ENCODE measurements at places on chromosomes 7 and 10. TPM values are rescaled to one million over a fixed set of nuclear protein-coding genes. Genes with fewer than 3 reads are reported as not detected.

MYH16 gene
- under 0.01 TPM for total RNA-seq

CALML3 gene
- total RNA-seq = 704 TPM

NPY4R gene
- total RNA-seq = not detected

MBL2 gene
- total RNA-seq = not detected

HYAL4 gene
- total RNA-seq = 2.2 TPM

- peak; percentile 71 for DNase-seq
Measured at GRCh38 chr7:48109848-48110663, 21.0 kb downstream of the UPP1 start.

GRCh38 chr10:18647945-18648344, 3.4 kb downstream of the NSUN6 start:
- no peak for DNase-seq

DNA sequence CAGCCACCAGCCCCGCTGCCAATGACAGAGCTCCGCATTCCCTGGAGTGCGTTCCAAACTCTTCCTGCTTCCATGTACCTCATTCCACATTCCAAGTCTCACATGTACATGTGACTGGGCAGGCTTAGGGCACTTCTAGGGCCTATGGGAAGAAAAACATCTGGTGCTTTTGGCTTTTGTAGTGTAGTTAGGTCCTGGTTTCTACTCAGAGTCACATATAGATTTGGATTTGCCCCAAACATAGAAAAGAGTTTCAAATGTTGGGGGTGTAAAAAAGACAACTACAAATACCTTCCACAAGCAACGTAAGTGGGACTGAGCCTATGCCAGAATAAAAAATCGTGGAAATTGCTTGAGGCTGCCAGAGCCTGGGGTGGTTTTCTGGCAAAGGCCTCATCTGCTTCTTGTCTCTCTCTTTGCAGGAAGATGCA, 84.1 kb downstream of the ZNF467 start:
- DNase-seq = no peak

GRCh38 chr7:39851466-39852045, 98.5 kb upstream of the CDK13 start:
- DNase-seq = no peak

GRCh38 chr10:78434886-78435285, 401.2 kb downstream of the RPS24 start:
- DNase-seq = no peak

GRCh38 chr7:122013065-122013464, 131.0 kb downstream of the AASS start:
- DNase-seq = peak; percentile 19

DNA sequence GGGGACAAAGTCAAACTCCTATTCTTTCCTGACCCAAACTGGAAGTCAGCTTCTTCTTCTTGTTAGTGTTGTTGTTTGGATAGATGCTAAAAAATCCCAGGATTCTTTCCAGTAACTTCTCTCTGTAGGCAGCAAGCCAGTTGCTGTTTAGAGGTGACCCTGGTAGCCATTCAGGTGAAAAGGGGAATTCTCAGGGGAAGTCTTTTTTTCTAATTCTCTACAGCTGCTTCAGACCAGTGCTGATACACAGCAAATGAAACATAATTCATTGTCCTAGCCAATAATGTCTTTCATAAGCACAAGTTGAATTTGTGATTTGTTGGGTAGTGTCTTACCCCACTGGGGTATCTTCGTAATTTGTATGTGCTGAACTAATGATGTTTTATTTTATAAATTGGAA, 357.3 kb downstream of the BBS9 start:
- DNase-seq = no peak

DNA sequence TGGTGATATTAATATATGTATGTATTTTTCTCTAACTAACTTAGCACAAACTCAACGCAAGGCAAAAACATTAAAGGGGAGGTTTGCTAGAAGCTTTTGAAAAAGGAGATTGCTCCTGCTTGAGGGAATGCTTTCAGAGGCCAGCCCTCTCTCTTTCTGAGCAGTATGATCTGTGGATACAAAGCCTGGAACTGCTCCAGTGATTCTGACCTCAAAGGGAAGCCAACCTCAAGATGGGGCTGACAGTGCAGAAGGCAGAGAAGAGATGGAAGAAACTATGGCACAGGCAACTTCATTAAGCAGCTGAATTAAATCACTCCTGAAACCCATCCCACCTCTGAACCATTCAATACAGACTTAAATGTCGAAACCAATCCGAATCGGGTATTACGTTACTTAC, 102.4 kb downstream of the USP6NL start:
- DNase-seq = no peak

GRCh38 chr10:71700731-71701368, 18.7 kb downstream of the C10orf105 start:
- DNase-seq = no peak

DNA sequence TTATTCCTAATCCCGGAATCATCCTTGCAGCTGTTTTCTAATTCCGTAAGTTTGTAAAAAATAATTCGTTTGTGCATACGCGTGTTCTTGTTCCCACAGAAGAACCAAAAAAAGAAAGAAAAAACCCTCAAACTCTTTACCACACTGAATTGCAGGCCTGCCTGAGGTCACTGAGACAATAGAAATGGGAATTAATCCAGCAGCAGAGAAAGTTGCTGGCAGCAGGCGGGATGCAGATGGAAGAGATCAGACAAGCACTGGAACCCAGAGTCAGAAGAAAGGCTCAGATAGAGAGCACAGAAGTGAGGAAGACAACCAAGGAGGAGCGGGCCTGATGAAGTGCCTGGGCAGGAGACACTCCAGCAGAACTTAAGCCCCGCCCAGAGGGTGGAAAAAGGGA, 141.5 kb upstream of the VWC2 start:
- no peak for DNase-seq

- DNase-seq = no peak
Measured at GRCh38 chr7:138338361-138338760, 121.7 kb upstream of the TRIM24 start.

DNA sequence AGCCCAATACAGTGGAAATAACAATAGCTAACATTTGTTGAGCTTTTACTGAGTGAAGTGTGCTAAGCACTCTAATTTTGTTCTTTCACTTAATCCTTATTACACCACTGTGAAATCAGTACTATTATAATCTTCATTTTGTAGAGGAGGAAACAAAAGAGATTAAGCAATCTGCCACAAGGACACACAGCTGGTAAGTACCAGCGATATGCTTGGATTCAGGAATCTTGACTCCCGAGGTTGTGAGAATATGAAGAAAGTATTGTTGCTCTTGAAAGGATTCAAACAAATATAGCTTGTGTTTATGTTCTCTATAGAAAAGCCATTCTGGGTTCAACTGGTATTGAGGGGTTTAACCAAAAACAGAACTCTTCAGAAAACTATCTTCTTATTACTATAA, 93.7 kb upstream of the HECTD2 start:
- DNase-seq = no peak

All from mammary epithelial cell (primary cell).